Hematopoietic multipotent progenitor cell treated with erythropoietin and hydrocortisone succinate and interleukin-3 and kit ligand, for 4 days (in vitro differentiated cells): ENCODE measurements at places on chromosomes 6 and 20.

GRCh38 chr6:161496941-161497340, 223.1 kb upstream of the AGPAT4 start:
- DNase-seq, result no peak

DNA sequence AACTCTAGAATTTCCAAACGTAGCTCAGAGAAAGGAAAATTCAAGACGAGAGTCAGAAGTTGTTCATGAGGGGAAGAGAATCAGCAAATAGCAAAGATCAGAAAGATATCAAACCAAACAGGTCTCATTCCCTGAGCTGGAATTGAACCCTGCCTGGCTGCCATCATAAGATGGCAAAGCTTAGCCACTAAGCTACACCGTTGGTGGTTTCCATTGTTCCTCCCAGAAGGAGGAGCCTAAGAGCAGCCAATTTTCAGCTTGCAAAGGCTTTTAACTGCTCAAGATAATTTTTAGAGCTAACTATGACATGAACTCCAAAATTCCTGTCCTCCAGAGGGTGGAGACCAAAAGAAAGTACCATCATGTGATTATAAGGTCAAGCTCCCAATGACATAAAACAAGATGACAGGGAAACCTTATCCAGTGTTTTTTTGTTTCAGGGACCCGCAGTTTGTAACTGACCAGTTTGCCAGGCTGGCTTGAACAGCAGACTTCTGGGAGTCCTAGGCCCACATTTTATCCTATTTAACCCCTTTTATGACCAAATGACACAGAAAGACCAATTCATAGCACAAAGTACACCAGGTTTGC, 55.9 kb downstream of the COL11A2 start:
- no peak for DNase-seq

DNA sequence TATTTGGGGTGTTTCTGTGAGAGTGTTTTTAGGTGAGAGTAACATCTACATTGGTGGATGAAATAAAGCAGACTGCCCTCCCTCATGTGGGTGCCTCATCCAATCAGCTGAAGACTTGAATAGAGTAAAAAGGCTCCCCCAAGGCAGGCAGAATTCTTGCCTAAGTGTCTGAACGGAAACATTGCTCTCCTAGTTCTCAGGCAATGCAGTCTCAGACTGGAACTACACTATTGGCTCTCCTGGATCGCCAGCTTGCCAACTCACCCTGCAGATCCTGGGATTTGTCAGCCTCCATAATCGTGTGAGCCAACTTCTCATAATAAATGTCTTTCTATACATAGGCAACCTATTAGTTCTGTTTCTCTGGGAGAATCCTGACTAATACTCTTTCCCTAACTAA, 5.5 kb upstream of the TMEM170B start:
- no peak for DNase-seq

- DNase-seq, result no peak
Observed at GRCh38 chr20:32446301-32447100, 88.4 kb downstream of the ASXL1 start.

DNA sequence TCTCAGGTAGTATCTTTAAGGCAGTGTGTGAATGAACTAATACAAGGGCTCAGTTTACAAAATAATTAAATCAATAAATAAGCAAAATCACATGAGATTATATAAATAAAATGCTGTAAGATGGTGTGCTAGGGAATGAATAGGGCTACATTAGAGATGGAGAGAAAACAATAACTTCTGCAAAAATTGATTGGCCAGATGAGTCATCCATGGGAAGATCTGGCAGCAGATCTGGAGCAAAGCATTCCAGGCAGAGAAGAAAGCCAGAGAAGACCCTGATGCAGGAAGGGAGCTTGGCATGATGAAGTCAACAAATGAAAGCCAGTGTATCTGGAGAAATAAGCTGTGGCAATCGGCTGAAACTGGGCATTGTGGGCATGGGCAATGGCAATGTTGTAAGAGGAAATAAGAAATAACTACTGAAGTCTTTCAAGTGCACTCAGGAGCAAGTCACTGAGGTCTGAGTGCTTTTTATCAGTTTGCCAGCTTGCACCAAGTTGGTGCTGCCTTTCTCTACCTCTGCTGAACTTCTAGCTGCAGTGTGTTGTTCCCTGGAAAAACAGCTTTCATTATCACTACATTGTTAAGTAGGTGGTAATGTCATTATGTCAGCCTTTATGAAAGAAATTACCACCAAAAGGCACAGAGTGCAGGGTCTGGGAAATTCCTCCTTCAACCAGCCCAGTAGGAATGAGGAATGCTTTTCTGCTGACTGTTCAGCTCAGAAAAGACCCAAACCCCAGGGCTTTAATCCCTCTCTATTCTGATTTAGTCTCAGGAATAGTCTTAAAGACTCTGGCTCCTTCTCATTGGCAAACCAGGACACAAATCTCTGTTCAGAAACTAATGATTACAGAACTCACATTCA, 231.6 kb downstream of the HTR1B start:
- peak; percentile 22 for DNase-seq

GRCh38 chr6:138692978-138693909, 80.3 kb upstream of the CCDC28A start:
- DNase-seq, result peak; percentile 70

DNA sequence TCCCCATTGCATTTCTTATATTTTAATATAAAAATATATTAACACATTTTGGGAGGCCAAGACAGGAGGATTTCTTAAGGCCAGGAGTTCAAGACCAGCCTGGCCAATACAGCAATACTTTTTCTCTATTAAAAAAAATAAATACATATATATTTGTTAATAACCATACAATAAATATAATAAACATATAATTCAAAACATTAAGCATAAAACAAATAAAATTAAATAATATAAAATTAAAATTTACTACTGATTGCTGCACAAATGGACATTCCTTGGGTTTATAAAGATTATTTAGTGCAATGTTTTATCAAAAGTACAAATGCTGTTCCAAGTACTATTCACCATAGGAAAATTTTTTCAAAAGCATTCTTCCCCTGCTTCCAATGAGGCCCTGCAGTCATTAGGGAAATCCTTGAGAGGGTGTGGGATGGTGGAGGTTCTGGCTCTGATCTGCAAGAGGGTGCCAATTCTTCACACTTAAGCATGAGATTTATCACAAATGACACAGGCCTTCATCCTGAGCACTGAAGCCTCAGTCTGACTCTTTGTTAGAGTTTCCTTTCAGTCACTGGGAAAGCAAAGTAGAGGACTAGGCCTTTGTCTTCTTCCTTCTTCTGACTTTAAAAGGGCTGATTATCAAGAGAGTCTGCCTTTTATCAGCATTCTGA, 596.7 kb downstream of the EPM2A start:
- DNase-seq, result no peak

DNA sequence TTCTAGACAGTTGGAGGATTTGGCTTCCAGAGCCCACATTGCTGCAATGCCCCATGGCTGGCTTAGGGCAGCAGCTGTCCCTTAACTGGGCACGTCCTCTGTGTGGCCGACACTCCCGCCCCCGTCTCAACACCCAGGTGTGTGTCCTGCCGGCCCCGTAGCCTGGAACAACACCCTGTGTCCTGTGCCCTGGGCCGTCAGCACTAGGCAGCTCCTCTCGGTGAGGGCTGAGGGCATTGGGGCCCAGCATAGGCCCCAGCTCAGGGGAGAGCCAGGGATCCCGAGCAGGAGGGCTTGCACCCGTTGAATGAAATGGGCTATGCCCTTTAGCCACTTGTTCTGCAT, 121.0 kb downstream of the CDH4 start:
- DNase-seq, result no peak

DNA sequence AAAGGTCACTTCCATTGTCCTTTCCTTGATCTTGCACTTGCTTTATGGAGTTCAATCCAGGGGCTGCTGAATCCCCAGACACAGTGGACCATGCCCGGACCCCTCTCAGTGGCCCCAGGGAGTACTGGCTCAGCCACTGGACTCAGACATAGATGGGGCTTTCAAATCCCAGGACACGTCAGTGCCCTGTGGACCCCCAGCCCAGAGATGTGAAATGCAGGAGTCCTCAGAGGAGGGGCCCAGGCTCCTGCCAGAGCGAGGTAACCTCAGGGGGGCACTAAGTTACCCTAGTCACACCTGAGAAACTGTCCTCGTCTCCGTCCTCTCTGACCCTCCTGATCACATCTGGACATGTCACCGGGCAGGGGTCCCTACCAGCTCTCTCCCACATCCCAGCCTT, 18.7 kb upstream of the APMAP start:
- no peak for DNase-seq

GRCh38 chr6:144939921-144940320, 654.8 kb downstream of the UTRN start:
- no peak for DNase-seq

DNA sequence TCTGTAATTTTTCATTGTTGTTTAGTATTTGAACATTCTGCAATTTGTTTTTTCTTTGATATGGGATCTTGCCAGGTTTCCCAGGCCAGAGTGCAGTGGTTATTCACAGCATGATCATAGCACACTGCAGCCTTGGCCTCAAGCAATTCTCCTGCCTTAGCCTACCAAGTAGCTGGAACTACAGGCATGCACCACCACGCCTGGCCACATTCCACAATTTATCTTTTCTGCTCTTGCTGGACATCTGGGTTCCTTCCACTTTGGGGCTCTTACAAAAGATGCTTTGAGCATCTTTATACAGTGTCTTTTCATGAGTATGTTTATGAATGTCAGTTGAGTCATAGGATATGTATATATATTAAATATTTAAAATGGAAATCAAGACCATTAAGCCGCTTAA, 42.0 kb downstream of the PGM3 start:
- no peak for DNase-seq

DNA sequence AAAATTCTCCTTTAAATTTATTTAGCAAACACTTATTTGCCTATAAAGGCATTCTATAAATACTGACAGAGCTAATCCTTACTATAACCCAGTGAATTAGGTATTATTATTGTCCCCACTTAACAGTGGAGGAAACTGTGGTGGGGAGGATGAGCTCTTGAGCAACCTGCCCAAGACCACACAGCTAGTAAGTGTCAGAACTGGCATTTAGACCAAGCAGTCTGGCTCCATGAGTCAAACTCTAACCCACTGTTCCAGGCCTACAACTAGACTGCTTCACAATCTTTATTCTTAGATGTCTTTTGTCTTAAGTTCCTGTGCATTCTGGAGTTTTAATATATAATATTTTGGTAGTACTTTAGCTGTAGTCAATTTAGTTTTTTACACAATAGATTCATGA, 530.8 kb downstream of the BCKDHB start:
- no peak for DNase-seq

DNA sequence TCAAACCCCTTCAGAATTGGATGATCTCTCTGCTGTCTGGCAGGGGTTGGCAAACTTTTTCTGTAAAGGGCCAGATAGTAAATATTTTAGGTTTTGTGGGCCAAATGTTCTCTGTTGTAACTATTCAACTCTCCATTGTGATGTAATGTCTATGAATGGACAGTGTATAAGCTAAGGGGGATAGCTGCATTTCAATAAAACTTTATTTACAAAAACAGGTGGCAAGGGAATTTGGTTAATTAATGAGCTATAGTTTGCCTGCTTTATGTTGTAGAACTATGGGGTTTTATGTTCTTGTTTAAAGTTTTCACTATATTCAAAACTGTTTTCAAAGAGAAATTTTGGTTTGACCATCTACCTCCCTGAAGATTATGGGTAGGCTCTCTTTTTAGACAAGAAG, 182.1 kb upstream of the CITED2 start:
- DNase-seq, result no peak

- DNase-seq, result no peak
Observed at GRCh38 chr6:93787841-93788240, 368.5 kb upstream of the EPHA7 start.

DNA sequence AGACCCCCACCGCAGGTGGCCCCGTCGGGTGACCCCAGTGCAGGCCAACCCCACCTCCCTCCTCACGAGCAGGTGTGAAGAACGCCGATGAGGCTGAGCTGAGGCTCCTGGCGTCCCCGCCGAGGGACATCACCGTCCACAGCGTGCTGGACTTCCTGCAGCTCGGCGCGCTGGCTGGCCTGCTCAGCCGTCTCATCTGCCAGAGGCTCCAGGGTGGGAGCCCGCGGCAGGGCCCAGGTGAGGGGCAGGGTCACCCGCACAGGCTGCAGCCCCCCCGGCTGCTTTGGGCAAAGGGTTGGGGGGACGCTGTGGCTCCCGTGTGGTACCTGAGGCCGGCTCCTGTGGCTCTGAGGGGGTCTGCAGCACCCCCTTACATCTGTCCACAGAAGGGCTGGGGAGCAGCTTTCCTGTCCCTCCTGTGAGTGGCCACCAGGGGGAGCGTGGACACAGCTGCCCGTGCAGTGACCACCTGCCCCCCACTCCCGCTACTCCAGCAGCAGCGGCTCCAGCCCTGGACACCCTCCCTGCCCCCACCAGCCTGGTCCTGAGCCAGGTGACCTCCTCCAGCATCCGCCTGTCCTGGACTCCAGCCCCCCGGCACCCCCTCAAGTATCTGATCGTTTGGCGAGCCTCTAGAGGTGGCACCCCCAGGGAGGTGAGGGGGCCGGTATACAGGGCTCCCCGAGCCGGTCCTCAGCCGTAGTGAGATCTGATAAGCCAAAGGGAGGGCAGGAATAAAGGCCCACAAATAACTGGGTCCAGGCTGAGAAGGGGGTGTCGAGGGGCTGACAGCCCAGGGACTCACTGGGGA, 16.5 kb downstream of the COL20A1 start:
- peak; percentile 54 for DNase-seq

DNA sequence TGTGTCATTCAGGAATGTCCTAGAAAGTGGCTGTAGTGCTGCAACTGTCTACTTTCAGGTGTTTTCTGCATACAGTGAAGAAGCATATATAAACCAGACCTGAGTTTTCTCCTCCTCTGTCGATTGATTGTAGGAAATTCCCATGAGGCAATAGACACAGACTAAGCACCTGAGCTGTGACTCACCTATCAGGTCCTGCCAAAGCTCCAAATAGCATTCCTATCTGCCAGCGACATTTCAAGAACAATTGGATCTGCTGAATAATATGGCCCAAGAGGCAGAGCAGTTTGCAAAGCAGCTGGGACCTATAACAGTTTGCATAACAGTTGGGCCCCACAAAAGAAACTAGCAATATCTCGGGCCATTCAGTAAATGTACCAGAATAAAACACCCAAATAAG, 360.4 kb downstream of the HAO1 start:
- no peak for DNase-seq

DNA sequence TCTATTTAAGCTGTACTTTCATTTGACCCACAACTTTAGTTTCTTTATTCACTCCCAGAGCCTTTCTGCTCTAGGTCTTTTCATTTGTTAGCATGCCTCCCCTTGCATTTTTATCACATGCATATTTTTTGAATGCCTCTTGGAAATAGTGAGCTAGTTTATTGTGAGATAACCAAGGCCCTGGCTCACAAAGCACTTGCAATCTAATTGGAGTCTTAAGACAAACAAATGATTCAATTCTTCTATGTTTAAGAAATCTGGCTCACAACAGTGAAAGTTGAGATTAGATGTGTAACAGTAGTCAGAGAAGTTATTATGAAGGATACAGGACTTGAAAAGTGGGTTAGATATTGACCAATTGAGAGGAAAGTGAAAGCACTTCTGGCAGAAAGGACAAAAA, 173.4 kb downstream of the MOXD1 start:
- no peak for DNase-seq

- peak; percentile 83 for DNase-seq
Observed at GRCh38 chr6:30357678-30358540, 13.0 kb downstream of the RPP21 start.
